ENCODE measurements at places on chromosomes 1 and 21. TPM values are rescaled to one million over a fixed set of nuclear protein-coding genes. Genes with fewer than 3 reads are reported as not detected.
A peak's percentile ranks its signal among the peaks of the same experiment; 100 is the strongest.

NPHS2 gene
- not detected for total RNA-seq

CENPF gene
- total RNA-seq = 166 TPM

DNA sequence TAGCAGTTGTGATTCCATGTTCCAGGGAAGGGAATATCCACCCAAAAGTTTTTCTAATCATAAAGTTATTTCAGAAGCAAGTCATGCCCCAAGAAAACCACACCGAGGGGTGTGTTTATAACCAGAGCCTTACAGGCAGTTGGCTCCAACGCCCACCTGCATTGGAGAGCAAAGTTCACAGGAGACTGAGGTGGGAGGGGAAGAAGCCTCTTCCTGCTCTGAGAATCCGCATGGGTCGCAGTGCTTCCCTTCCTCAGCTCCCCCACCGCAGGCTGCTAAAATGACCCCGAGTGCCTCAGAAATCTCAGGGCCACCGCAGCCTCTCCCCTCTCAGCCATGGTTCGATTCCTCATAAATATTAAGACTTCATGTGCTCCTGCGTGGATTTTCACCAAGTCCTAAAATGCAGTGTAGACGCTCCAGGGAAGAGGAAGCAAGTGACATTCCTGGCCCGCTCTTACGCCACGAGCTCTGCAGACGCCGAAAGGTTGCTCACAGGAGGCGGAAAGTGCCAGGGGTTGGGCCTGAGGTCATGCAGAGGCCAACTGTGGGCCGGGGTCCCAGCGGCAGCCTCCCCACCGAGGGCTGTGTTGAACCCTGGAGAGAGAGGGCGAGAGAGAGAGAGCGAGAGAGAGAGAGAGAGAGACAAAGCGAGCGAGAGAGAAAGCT is 13.4 kb upstream of the SPSB1 start:
- H3K36me3 ChIP-seq = no peaks in the 10 kb centered on the region
- peak overlapping the region; percentile 8 for H3K27ac ChIP-seq
- peaks cover 34% of the 10 kb centered on the region for H3K4me1 ChIP-seq
- no peak for DNase-seq
- no peak overlapping the region for H3K4me3 ChIP-seq
- no peaks in the 10 kb centered on the region for H3K27me3 ChIP-seq

- DNase-seq = no peak
- H3K4me3 ChIP-seq = no peak overlapping the region
- no peaks in the 10 kb centered on the region for H3K36me3 ChIP-seq
- H3K4me1 ChIP-seq = no peaks in the 10 kb centered on the region
- H3K27ac ChIP-seq = no peak overlapping the region
Measured at GRCh38 chr1:199287647-199288046, 648.8 kb downstream of the PTPRC start.

- no peak for DNase-seq
- H3K27ac ChIP-seq = no peak overlapping the region
- no peak overlapping the region for H3K4me3 ChIP-seq
Measured at GRCh38 chr1:69794831-69795230, 227.1 kb downstream of the LRRC7 start.

DNA sequence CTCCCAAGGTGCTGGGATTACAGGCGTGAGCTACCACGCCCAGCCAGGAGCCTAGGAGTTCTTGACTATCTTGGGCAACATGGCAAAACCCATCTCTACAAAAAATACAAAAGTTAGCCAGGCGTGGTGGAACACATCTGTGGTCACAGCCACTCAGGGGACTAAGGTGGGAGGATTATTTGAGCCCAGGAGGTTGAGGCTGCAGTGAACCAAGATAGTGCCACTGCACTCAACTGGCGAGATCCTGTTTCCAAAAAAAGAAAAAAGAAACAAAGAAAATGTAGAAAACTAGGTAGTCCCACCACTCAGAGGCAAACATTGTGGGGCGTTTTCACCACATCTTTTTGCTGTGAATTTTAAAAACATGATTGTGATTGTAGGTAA is 141.3 kb downstream of the ZZZ3 start:
- no peaks in the 10 kb centered on the region for H3K36me3 ChIP-seq
- no peaks in the 10 kb centered on the region for H3K27me3 ChIP-seq
- DNase-seq = no peak
- H3K4me3 ChIP-seq = no peak overlapping the region

DNA sequence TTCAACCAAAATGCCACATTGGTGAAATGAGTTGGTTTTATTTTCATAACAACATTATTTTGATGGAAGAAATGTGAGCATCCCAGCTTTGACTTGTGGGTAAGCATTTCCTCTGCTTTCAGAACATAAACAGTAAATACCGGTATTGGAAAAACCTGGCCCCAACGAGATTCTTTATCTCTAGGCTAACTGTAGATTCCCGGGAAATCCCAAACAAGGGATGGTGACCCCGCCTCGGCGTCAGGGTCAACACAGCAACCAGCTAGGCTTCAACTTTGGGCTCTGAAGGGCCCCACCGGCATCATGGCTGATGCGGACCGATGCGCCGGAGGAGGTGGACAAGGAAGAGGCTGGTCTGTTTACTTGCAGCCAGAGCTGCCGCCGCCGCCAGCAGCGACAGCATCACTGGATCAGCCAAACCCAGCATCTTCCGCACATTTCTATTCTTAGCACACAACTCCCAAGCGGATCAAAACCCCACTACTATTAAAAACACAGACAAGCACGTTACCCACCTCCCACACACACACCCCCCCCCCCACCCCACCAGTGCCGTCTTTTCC is 1.1 kb downstream of the AKT3 start:
- H3K4me1 ChIP-seq = peaks cover 26% of the 10 kb centered on the region
- peak overlapping the region; percentile 98 for H3K27ac ChIP-seq
- peak overlapping the region; percentile 97 for H3K4me3 ChIP-seq
- H3K27me3 ChIP-seq = 0 out of 2 replicates have a peak, but pooled peaks cover 3% of the 10 kb centered on the region
- DNase-seq = peak; percentile 65
- no peaks in the 10 kb centered on the region for H3K36me3 ChIP-seq

DNA sequence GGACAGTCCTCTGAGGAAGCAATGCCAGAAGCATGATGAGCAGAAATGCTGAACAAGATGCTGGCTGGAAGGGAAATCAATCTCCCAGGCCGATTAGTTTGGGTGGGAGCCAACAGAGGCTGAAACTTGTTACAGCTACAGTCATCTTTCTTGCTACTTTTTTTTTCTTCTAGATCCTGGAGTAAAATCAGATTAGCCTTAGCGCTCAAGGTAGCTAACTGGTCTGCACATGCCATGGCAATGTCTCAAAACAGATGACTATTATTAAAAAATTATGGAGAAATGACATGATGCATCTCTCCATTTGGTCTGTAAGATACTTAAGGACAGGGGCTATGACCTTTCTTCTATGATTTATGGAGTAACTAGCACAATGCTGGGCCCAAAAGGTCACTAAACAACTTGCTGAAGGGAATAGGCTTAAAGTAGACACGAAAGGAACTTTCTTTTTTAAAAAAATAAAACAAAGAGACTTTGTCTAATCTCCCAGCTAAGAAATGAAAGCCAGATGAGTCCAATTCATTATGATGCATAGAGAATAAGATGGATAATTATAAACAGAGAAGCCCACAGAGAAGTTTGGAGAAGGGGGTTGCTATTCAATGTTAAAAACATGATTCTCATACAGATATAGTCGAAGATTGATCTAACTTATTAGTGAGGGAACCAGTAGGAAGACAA is 42.5 kb downstream of the UTP25 start:
- H3K27ac ChIP-seq = no peak overlapping the region
- no peaks in the 10 kb centered on the region for H3K27me3 ChIP-seq
- H3K4me3 ChIP-seq = no peak overlapping the region
- H3K4me1 ChIP-seq = peaks cover under 1% of the 10 kb centered on the region
- peaks cover 13% of the 10 kb centered on the region for H3K36me3 ChIP-seq
- no peak for DNase-seq

DNA sequence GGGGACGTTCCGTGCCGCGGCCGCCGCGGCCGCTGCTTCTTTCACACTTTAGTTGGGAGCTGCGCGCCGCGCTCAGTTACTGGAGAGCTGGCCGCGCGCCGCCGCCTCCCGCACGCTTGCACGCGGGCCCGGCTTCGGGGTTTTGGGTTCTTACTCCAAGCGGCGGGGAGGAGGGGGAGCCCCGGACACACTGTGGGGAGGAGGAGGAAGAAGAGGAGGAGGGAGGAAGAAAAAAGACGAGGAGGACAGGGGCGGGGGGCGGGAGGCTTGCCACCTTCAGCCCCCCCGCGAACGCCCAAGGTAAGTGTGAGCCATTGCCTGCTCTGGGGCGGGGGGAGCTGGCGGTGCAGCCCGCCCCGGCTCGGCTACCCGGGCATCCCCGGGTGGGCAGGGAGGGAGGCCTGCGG is 243 bp downstream of the C1orf21 start:
- peaks cover 61% of the 10 kb centered on the region for H3K4me1 ChIP-seq
- peak overlapping the region; percentile 95 for H3K4me3 ChIP-seq
- peaks cover 9% of the 10 kb centered on the region for H3K27me3 ChIP-seq
- DNase-seq = no peak
- H3K36me3 ChIP-seq = no peaks in the 10 kb centered on the region

DNA sequence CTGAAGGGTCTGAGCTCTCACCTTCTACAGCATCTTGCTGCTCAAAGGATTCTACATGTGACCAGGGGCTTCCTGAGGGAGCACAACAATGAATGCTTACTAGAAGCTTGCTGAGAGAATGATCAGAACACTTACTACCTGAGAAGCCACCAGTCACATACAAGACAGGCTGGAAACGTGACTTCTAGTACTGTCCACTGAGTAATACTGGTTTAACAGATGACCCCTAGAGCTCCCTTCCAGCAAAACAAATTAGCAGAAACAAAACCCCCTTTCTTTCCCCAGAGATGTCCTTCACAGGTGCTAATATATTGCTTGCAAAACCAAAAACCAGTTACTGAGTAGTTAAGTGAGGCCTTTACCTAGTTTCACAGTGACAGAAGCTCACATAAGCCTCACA is 2.1 kb downstream of the TAF5L start:
- no peaks in the 10 kb centered on the region for H3K27me3 ChIP-seq
- peak overlapping the region; percentile 91 for H3K4me3 ChIP-seq
- no peaks in the 10 kb centered on the region for H3K36me3 ChIP-seq
- no peak for DNase-seq

DNA sequence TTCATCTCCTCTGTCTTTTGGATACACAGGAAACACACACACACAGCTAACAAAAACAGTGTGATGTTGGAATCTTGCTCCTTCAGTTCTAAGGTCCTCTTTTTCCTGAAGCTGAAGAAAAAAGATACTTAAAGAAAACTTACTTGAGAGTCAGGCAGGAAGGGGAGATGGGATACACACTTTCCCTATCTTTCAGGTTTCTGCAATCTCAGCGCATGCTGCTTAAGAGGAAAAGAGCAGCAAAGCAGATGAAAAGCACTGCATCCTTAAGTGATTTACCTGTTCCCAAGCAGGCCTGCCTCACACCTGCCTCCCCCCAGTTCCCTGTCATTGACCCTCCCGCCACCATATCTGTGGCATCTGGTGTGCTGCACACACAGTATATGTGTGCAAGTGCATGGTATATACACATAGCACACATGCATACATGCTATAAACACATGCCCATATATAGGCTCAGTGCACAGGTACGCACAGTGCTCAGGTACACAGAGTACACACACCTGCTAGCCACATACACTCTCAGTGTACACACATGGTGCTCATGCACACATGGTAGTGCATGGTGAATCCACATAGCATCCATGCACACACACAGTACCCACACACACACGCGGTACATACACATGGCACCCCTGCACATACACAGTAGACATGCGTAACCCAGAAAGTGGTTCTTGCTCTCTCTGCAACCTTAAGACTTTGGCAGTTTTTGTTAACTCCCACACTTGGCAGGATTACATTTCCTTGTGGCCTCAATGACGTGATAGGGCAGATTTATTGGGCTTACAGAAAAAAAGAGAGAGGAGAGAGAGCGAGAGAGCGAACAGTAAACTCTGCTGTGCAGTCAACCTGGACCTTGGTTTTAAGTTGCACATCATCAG is 166.9 kb downstream of the TOMM20 start:
- H3K36me3 ChIP-seq = no peaks in the 10 kb centered on the region
- no peak overlapping the region for H3K4me3 ChIP-seq
- peaks cover 53% of the 10 kb centered on the region for H3K4me1 ChIP-seq
- H3K27me3 ChIP-seq = no peaks in the 10 kb centered on the region

DNA sequence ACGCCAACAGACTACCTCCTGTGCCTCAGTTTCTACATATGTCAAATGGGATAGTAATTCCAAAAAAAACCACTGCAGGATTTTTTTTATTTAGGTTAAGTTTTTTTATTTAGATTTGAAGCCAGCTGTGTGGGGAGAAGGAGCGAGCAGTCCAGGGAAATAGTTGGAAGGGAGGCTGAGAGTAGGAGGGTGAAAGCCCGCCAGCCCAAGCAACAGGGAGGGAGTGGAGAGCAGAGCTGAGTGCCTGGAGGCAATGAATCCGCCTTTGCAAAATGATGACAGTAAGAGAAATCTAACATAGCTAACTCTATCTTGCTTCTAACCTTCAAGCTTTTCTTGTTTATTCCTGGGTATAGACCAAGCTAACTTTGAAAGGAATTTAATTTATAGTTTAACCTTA is 15.6 kb upstream of the C1orf198 start:
- no peak for DNase-seq
- H3K27ac ChIP-seq = no peak overlapping the region
- peaks cover 14% of the 10 kb centered on the region for H3K4me1 ChIP-seq
- H3K4me3 ChIP-seq = no peak overlapping the region
- H3K27me3 ChIP-seq = peaks cover 15% of the 10 kb centered on the region

DHX9 gene
- 239 TPM for total RNA-seq

SNX7 gene
- total RNA-seq = 12.9 TPM

GRCh38 chr21:39756285-39756684 is 11.3 kb downstream of the IGSF5 start:
- no peak overlapping the region for H3K4me3 ChIP-seq
- DNase-seq = no peak
- H3K27me3 ChIP-seq = no peaks in the 10 kb centered on the region
- no peak overlapping the region for H3K27ac ChIP-seq

DNA sequence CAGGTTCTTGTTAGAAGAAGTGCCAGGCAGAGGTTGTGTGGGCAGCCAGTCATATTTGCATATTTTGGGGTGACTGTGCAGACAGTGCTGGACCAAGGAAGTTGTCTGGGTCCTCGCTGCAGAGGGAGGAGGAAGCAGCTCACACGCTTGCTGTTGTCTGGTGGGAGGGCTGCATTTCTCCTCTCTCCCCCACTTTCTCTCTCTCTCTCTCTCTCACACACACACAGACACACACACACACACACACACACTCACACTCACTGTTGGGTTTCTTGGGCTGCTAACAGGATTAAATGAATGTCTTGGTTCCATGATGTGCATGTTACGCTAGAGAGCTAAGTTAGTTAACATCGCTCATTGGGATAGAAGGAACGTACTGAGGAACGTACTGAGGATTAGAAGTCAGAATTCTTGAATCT is 72.9 kb downstream of the AGPAT3 start:
- no peak overlapping the region for H3K27ac ChIP-seq
- H3K4me1 ChIP-seq = peaks cover 10% of the 10 kb centered on the region
- no peaks in the 10 kb centered on the region for H3K36me3 ChIP-seq
- H3K4me3 ChIP-seq = no peak overlapping the region

GRCh38 chr1:177880339-177880891 is 89.4 kb downstream of the SEC16B start:
- no peak overlapping the region for H3K27ac ChIP-seq
- no peaks in the 10 kb centered on the region for H3K27me3 ChIP-seq
- DNase-seq = no peak
- H3K4me1 ChIP-seq = peaks cover 2% of the 10 kb centered on the region
